ENCODE measurements at places on chromosomes 1 and 21.
A peak's percentile ranks its signal among the peaks of the same experiment; 100 is the strongest.

- no peak for DNase-seq
These were observed 9.0 kb downstream of the URB1 start for GRCh38 chr21:32383812-32384211.

DNA sequence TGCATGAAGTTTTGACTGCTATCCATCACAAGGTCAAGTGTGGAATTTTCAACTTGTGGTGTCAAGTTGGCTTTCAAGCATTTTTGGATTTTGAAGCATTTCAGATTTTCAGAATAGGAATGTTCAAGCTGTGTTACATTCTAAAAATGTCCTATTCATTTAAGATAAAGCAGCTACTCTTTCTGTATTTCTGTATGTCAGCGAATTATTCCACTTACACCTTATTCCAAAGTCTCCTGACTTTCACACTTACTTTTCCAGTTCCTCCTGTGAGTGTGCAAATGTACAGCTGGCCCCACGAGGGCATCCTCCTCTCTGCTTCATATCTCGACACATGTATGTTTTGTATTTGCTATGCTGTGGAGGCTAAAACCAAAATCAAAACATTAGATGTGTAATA, 51.9 kb downstream of the RC3H1 start:
- DNase-seq, result no peak

- DNase-seq, result no peak
These were observed 70.7 kb downstream of the SCMH1 start for GRCh38 chr1:41171266-41171874.

GRCh38 chr1:106396020-106396419, 660.5 kb upstream of the PRMT6 start:
- no peak for DNase-seq

GRCh38 chr1:222931023-222931422, 116.2 kb downstream of the DISP1 start:
- DNase-seq, result no peak

- no peak for DNase-seq
These were observed 40.6 kb upstream of the RABGAP1L start for GRCh38 chr1:174118751-174119150.

- no peak for DNase-seq
These were observed 35.0 kb downstream of the MTOR start for GRCh38 chr1:11227106-11228077.

DNA sequence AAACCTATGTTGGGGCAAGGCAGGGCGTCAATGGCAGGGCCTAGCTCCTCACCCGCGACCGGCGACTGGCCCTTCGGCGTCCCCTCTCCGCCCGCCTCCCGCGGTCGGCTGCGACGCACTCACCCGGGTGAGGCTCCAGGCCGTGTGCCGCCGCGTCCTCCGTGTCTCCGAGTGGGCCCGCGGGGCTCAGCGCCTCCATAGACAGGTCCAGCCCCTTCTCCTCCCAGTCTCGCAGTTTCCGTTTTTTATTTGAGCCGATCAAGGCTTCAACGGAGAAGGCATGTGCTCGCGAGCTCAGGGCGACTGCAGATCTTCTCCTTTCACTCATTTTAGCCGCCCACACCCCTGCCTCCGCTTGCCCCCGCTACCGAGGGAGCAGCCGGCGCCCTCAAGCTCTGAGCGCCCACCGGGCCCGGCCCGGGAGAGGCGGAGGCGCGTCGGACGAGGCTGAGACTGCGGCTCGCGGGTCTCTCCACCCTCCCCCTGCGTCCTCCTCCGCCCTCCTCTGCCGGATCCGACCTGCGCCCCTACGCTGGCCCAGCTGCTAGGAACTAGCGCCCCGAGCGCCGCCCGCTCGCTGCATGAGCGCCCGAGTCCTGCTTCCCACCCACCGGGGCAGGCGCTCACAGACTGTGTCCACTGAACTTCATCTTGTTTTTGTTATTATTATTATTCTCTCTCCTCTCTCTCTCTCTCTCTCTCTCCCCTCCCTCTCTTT, 516 bp downstream of the TBX15 start:
- DNase-seq, result no peak

- DNase-seq, result no peak
These were observed 3.1 kb upstream of the KRTAP21-1 start for GRCh38 chr21:30758306-30758705.

DNA sequence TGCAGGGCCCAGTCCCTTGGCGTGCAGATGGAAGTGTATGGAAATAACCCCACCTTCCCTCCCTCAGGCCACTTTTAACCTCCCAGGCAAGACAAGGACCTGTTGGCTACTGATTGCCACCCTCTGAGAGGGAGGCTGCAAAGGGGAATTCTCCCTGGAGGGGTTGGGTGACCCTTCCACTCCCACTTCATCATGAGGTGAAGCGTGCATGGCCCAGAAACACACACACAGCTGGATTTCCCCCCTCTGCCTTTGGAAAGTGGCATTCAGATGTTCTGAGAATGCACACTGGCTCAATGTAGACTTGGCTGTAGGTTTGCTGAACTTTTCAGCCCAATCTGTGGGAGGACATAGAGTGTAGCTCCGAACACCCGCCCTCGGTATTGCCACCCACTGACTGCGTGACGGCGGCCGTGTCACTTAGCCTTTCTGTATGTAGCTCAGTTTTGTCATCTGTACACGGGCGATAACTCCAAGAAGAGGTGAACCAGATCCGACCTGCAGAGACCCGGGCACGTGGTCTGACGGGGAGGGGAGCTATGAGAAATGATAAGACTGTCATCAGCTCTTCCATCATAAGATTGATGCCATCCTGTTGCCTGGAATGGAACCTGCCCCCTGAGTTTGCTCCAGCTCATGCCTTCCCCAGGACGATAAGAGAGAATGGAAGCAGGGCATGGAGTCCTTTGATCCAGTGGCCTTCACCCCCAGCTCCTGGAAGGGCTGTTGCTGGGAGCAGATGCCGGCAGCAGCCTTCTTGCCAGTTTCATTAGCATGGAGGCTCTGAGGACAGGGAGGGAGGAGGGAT, 19.3 kb downstream of the MIIP start:
- DNase-seq, result no peak

GRCh38 chr1:19381261-19381660, 69.1 kb downstream of the SLC66A1 start:
- no peak for DNase-seq

DNA sequence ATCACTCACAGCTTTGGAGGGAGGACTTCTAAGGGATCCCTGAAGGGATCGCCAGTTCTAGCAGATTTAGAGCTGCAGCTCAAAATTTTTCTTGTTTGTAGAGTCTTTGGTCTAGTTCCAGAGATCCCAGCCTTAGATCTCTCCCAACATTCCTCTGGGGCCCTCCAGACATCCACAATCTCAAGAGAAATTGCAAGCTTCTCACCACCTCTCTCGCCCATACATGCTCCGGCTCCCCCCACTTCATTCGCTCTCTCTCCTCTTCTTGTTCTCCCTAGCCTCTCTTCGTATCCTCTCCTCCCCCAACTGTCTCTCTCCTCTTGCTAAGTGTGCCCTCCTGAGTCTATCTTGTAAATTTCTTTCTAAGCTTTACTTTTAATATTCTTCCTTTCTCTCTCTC, 15.1 kb upstream of the TUT4 start:
- DNase-seq, result no peak

GRCh38 chr1:185139246-185139645, 17.5 kb downstream of the TRMT1L start:
- no peak for DNase-seq

DNA sequence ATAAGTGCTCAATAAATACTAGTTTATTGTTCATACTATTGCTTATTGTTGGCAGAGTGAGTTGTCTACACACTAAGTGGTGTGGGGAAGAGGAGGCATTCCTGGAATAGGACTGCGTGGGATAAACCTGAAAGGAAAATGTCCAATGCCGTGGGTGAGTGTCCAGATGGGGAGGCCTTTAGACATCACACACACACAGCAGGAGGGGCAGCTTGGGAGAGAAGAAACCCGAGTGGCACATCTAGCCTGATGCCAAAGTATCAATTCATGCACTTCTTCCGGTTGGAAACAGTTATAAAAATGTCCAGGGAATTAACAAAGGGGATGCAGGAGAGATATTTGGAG, 27.3 kb downstream of the CCN1 start:
- no peak for DNase-seq

DNA sequence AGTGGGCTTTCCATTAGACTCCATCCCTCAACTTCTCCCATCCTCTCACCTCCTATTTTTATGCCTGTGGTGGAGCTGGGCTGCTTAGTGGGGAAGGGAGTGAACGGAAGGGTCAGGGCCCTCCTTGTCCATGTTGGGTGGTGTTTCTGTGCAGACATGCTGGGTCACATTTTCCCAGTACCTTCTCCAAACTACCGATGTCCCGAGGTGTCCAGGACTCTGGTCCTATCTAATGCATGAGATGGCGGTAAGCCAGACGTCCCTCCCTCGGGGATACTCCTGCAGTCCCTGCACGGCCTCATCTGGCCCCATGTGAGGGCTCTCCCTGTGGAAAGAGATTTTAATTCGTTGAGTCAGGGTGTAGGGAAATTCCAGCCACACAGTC, 61.0 kb downstream of the OBSCN start:
- DNase-seq, result no peak

DNA sequence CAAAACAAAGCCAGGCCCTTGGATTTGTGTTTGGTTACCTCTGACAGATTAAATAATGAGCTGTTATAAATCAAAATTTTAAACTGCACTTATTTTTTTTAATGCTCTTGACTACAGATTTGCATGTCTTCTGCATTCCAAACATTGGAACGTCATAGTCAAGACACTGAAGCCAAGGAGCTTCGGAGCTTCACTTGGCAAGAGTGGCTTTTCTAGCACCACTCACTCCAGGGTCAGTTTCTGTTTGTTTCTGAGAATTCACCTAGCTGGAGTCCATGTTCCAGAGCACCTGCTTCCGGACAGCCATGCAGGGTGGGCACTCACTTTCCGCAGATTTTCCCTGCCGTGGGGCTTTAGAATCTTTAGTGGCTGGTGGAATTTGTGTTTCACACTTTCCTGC, 202.9 kb downstream of the ZP4 start:
- DNase-seq, result no peak

DNA sequence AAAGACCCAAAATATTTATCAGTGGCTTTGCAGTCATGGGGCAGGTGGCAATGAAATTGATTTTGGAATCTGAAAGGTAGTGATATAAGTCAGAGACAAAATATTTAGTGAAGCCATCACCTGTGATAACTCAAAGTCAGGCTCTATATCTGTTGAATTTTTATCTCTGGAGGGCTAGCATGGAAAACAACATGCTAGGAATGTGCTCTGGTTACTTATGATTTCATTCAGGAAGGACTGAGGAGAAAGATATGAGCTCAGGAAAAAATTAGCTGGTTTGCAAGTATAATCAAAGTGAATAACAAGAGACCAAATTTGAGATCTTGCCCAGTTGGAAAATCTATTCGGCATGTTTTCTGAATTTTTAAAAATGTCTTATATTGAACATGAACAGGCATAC, 364.6 kb upstream of the LRRC7 start:
- DNase-seq, result no peak

GRCh38 chr1:247373721-247374141, 42.1 kb upstream of the ZNF496 start:
- DNase-seq, result no peak

GRCh38 chr1:7302873-7303272, 468.2 kb upstream of the VAMP3 start:
- no peak for DNase-seq

- DNase-seq, result no peak
These were observed 31.0 kb downstream of the TNNT2 start for GRCh38 chr1:201346337-201346939.

- DNase-seq, result no peak
These were observed at the start of gene C1orf115 for GRCh38 chr1:220690140-220691052. Gene C1orf115, plus strand, starts transcription at chr1:220690363. Its CDS starts 40 bp downstream, at chr1:220690403.

DNA sequence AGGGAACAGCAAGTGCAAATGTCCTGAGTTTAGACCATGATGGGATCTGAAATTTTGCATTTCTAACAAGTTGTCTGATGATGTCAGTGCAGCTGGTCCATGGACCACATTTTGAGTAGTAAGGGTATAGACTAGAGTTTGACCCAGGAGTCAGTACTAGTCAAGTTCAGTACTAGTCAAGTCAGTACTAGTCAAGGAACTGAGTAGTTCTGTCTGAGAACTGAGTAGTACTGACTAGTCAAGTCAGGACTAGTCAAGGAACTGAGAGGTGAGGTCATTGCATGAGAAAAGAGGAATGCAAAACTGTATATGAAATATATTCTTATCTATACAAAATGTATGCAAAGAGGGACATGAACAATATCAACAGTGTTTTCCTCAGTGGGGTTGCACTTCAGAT, 34.1 kb downstream of the TSEN15 start:
- no peak for DNase-seq

GRCh38 chr21:29176471-29177120, 46.2 kb downstream of the MAP3K7CL start:
- no peak for DNase-seq

GRCh38 chr1:157968946-157969345, 24.5 kb upstream of the KIRREL1 start:
- DNase-seq, result peak; percentile 68

DNA sequence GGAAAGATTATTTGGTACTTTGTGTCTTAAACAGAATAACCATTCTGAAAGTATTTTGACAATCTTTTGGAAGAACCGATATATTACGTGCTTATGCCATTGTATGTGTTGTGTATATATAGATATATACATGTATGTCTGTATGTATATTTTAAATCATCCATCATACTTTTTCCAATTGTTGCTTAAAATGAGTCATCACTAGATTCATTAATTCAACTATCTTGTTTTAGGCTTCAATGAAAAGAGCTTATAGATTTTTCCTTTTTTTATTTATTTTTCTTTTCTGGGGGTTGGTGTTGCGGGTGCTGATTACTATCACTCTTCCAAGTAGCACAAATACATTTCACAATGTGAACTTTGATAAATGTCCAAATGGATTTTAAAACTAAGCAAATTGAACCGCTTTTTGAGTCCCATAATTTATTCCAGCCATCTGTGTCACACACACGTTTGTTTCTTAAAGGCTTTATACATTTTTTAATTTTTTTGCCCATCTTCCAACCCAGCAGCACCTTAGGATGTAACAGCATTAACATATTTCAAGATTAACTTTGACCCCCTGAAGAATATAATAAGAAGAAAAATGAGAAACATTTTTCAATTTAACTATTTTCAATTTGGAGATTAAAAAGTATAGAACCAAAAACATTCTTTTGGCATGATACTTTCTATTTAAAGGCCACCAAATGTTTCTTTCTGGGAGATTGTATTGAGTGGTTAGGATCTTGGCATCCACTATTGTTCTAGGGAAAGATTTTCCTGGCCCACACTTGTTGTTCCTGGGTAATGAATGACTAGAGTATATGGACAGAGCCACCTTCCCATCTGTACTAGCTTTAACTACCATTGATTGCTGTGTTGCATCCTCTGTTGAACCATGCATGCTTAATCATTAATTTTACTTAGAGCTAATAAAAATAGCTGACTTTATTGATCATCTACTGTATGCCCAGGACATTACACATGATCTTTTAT, 9.3 kb upstream of the DPYD start:
- no peak for DNase-seq

GRCh38 chr1:84168783-84169182, 24.7 kb downstream of the PRKACB start:
- no peak for DNase-seq

- DNase-seq, result no peak
These were observed 68.6 kb upstream of the ERRFI1 start for GRCh38 chr1:8094481-8095241.

- no peak for DNase-seq
These were observed 9.7 kb downstream of the ADARB1 start for GRCh38 chr21:45084121-45084520.
